NCI-H1092 (cell line): ENCODE measurements at places on chromosomes 6 and 20.

GRCh38 chr6:107716688-107717089, 107.4 kb downstream of the SCML4 start:
- DNase-seq = no peak

DNA sequence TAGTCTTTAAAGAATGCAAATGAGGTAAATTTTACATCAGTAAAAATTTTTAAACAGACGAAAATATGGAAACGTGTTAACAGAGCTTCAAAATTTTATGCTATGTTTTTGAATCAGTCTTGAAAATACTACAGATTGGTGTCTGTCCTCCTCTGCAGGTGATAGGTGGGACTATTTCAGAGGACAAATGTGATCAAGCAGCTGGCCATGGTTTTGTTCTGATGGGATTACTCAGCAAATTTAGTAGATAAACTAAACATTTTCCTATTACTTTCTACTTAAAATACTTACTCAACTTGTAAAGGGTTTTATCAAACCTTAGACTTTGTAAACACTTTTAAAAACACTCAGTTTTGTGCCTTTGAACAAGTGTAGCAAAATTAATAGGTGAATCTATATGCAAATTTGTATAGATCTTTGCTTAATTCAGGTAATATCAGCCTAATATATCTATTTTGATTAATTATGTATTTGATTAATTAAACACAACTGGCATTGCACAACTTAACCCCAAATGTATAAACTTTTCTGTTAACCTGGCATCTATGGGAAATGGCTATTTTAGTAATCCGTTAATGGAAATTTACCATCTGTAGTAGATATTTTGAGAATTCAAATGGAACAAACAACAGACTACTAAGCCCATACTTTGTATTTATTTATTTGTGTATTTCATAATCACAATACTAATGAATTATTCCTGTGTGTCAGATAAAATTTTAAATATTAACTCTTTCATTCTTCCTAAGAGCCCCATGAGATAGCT, 22.5 kb downstream of the ADGRB3 start:
- DNase-seq = no peak

GRCh38 chr20:32193996-32194395, 13.5 kb downstream of the PLAGL2 start:
- no peak for DNase-seq

DNA sequence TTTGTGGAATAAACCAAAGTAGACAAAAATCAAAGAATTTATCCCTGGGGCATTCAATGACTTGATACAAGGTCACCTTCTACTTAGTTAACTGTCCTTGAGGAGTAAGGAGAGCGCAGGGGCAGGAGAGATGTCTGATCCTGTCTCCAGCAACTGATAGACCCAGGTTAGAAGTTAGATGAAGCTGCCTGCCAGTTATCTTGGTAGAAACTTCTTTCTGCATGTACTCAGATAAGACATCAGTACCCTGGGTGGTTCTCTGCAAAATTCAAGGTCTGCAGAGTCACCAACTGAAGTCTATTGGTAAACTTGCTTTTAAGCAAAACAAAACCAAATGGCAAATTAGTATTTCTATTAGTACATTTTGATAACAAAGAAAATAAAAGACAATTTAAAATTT, 2.7 kb downstream of the SGK1 start:
- no peak for DNase-seq

DNA sequence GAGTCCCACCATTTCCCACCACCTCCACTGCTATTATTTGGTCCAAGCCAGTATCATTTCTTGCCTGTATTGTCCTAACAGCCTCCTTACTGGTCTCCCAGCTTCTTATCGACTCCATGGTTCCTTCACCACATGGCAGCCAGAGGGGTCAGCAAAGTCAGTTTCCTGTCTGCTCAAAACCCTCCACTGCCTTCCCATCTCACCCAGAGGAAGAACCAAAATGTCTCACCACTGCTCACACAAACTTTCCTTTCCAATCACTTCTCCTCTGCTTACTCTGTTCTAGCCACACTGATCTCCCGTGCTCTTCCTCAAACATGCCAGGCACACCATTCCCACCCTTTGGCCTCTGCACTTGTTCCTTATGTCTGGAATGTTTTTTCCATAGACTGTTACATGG, 39.7 kb downstream of the BCL2L1 start:
- DNase-seq = no peak

GRCh38 chr6:142313284-142313683, 11.5 kb downstream of the ADGRG6 start:
- no peak for DNase-seq

- DNase-seq = no peak
Observed at GRCh38 chr6:135182071-135183001, 1.2 kb downstream of the MYB start.

DNA sequence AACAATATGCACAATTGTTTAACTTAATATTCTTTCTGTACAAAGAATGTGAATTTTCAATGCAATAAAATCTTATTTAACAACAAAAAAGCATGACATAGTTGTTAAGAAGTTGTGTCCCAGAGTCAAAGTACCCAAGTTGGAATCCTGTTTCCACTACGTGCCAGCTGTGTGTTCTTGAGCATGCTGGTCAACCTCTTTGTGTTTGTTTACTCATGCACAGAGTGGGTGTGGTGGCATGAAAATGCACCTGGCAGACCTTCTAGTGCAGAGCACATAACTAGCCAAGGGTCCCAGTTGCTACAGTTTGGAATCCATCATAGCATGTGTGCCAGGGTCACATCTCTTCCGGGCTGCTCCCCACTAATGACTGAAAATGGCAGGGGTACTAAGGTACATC, 24.7 kb upstream of the MOCS1 start:
- DNase-seq = no peak

GRCh38 chr20:58723628-58723984, 31.0 kb downstream of the NPEPL1 start:
- DNase-seq = no peak

- no peak for DNase-seq
Observed at GRCh38 chr6:157830354-157831017, 7.4 kb downstream of the SNX9 start.

GRCh38 chr20:36010825-36011224, 42.4 kb downstream of the CNBD2 start:
- DNase-seq = no peak

GRCh38 chr6:119653329-119653728, 303.8 kb upstream of the MAN1A1 start:
- DNase-seq = no peak

DNA sequence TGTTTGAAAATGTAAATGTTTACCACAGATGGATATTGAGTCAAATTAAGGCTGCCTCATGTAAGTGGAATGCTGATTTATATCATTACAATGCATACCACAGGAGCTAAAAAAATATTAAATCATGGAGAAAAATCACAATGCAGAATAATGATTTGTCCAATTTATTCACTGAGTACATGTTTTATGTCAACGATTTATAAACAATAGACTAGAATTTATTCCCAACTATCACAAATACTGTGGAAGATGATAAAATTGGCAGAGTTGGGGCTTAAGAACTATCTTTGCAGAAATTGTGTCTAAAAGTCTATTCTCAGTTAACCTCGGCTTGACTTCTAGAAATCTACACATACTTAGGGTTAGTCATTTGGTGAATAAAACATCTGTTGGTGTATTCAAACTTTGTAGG, 472.1 kb upstream of the MARCKS start:
- DNase-seq = no peak

DNA sequence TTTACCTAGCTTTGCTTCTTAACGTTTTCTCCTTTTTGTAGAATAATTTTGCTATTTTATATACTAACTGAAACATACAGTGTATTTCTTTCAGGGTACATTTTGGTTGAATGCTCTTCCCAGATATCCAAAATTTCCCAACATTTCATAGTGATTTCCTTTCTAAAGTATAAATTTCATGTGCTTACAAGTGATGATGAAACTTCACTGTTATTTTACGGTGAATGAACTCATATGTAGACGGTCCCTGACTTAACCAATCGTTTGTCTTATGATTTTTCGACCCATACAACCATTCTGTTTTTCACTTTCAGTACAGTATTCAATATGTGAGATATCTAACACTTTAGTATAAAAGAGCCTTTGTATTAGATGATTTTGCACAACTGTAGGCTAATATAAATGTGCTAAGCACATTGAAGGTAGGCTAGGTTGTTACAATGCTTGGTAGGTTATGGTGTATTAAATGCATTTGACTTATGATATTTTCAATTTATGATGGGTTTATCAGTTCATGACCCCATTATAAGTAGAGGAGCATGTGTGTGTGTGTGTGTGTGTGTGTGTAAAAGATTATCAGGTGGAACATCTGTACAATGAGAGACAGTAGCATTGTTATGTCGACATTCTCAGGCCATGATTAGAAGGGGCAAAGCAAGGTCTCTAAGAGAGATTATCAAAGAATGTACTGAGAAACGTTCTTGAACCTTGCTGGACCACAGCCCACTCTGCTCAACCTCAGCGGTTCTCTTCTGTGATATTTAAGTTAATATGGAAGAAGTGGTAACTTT, 20.9 kb downstream of the HIVEP1 start:
- DNase-seq = no peak

GRCh38 chr20:48787861-48788375, 39.9 kb downstream of the PREX1 start:
- DNase-seq = no peak

DNA sequence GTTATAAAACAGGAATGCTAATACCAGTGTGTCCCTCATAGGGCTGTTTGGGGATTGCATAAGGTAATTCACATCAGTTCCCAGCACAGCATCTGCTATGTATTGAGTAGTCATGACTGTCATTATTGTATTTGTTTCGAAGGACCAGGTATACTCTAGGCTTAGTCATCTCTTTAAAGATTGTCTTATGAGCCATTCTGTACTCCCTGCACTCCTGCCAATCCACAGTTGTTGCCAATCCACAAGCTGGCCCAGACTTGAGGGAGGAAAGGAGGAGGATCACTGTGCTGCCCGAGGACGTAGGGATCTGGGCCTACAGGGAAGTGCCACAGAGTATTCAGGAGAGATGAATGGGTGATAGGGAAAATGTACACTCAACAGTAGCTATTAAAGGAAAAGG, 113.0 kb upstream of the TIAM2 start:
- no peak for DNase-seq

GRCh38 chr6:62519574-62519973, 233.5 kb upstream of the KHDRBS2 start:
- DNase-seq = no peak

- DNase-seq = no peak
Observed at GRCh38 chr6:15522026-15522425, 140.8 kb downstream of the DTNBP1 start.

DNA sequence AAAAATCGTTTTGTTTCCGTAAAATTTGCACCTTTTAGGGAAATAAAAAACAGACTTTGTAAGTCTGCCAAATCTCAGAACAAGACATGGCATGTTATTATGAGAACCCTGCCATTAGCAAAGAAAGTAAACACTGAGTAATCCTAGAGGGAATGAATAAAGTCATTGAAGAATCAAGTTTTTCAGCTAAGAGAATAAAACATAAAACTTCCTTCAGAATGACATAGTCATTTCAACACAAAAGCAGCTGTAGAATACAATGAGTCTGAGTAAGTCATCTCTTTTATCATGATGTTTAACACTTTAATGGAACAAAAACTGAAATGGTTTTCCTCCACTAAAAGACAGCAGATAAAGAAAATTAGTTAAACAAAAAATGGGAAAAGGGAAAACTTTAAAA, 10.3 kb upstream of the DST start:
- DNase-seq = no peak

- no peak for DNase-seq
Observed at GRCh38 chr6:85252552-85252951, 197.3 kb upstream of the NT5E start.

DNA sequence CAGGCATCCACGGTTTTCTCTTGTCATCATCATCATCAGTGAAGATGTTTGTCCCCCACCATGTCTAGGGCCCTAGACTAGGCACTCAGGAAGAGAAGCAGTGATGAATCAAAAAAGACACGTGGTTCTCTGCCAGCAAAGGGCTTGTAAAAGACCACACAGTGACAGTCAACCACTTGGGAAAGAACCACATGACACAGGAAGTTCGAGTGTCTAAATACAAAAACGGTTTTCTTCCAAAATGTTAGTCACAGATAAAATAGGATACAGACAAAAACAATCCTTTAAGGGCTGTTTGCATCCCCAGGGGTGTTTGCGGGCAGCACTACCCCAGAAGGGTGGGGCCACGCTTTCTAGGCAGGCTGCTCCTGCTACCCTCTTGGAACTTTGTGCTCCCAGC, 356.8 kb upstream of the AGPAT4 start:
- no peak for DNase-seq

DNA sequence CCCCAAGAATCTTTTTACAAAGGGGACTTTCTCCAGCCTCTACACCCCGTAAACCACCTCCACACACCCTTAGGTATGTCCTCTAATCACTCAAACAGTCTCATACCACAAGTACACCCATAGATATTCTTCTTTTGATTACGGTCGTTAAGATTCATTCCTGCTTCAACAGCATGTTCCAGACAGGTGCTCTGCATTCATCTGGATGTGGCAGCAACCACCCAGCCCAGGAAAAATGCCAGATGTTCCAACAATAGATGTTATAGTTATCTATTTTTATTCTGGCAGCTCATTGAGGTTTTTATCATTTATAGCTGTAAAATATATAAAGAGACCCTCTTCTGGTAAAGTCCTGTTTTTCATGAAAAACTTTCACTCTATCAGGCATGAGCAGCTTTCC, 60.7 kb downstream of the SIM1 start:
- DNase-seq = no peak
